ENCODE measurements at places on chromosomes 7 and 10.

DNA sequence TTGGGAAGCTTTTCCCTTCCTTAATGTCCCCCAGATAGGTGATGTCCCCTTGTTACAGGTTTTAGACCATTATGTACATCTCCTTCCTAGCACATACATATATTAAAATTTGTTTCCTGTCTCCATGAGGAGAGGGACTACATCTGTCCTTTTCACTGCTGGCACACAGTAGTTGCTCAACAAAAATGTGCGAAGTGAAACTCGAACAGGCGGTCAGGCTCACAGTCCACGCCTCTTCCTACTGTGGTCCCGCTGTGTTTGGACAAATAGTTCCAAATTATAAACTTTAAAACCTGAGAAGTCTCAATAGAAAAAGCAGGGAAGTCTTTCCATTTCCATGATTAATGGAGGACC is 1.2 kb upstream of the HHEX start:
- DNase-seq: no peak

- DNase-seq: no peak
Measured at GRCh38 chr7:3310884-3311283, 9.8 kb downstream of the SDK1 start.

DNA sequence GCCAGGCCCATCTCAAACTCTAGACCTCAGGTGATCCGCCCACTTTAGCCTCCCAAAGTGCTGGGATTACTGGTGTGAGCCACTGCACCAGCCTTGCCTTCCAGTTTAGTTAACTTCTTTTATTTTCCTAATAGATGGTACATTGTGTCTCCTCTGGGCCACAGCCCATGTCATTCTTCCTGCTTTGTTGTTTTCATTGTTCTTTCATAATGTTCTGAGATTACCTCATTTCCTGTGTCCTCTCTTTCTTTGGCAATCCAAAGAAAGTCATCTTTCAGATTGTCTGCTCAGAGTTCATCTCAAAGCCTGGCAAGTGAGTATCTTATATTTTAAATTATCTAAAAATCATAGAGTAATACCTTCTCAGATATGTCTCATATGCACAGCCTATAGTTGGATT is at the start of gene OLAH:
Gene OLAH (plus strand): TSS at position 270 of the 400 bp plus-strand sequence. CDS start 3,346 bp downstream, outside the sequence.
- no peak for DNase-seq

DNA sequence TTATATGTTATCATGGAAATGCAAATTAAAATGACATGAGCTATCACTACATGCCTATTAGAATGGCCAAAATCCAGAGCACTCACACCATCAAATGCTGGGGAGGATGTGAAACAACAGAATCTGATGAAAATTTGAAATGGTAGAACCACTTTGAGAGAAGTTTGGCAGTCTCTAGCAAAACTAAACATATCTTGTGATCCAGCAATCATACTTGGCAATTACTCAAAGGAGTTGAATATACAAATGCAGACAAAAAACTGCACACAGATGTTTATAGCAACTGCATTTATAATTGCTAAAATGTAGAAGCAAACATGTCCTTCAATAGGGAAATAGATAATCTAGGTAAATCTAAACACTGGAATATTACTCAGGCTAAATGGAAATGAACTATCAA is 1164.9 kb downstream of the DNAJB9 start:
- DNase-seq: no peak

- no peak for DNase-seq
Measured at GRCh38 chr10:94450782-94451181, 48.4 kb downstream of the TBC1D12 start.

DNA sequence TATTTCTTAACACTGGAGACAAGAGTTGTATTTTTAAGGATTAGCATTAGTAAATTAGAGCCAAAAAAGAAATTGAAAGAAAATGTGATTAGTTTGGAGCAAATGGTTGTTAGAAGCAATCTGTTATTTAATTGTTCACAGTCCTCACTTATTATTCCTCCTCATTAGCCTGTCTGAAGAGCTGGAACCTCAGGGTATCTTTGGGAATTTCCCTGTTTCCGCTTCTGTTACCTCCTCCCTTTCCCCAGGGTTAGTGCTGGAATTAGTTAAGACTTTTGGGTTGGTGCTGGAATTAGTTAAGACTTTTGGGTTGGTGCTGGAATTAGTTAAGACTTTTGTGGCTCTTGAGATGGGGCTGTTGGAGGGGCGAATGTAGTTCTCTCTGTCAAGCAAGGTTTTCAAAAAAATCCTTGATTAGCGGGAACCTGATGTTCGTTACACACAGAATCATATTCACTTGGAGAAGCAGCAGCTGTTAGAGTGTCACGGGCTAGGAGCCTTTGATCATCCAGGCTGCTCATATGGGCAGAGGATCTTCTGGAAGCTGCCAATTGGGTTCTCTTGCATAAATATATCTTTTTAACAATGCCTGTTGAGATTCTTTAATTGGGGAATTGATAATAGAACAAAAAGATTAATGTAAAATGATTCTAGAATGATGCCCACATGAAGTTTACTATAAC is 251.0 kb upstream of the NPSR1 start:
- DNase-seq: no peak

- no peak for DNase-seq
Measured at GRCh38 chr7:133819695-133820094, 307.4 kb upstream of the LRGUK start.

- DNase-seq: no peak
Measured at GRCh38 chr7:42432644-42433043, 195.6 kb upstream of the GLI3 start.

DNA sequence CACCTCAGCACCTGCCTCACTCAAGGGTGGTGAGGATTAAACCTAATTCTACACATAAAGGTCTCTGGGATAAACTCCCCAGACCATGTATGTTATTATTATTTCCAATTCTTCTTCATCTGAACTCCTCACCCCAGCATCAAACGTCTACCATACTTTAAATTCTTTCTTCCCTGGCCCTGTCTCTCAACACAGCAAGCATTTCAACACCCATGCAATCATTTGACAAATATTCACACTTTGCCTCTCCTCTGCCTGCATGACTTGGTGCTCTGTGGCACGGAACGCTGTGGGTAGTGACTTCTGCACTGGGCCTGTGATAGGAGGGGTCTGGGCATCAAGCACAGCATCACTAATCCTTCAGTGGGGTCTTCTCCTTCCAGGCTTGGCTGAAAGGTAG is 490.8 kb downstream of the TNS3 start:
- DNase-seq: no peak

DNA sequence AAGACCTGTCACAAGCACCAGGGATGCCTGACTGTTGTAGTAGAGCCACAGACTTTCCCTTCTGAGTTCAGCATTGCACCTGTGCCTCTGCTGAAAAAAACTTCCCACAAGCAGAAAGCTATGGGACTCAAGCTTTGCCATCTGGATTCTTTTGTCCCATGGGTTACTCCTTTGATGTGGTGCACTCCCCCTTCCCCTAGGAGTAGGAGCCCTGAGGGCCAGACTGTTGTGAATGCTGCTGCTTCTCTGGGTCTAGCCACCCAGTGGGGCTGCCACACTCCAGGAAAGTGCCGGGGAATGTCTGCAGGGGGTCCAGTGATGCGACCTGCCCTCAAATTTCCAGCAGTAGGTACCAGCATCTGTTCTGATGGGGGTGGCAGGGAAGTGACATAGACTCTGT is 11.7 kb downstream of the CASP7 start:
- no peak for DNase-seq

DNA sequence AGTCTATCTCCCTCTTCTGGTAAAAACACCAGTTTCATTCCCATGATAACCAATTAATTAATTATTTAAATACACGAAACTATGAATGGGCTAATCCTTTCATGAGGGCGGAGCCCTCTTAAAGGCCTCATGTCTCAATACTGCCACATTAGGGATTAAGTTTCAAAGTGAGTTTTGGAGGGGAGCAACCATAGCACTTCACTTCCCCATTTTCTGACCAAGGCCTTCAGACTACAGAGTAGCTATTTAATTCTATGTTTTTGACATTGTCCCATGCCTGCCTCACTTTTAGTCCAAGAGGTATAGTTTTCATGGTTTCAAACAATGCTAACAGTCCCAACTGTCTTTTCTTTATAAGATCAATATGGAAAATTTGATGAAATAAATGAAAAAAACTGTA is 618.6 kb downstream of the ZWINT start:
- no peak for DNase-seq

DNA sequence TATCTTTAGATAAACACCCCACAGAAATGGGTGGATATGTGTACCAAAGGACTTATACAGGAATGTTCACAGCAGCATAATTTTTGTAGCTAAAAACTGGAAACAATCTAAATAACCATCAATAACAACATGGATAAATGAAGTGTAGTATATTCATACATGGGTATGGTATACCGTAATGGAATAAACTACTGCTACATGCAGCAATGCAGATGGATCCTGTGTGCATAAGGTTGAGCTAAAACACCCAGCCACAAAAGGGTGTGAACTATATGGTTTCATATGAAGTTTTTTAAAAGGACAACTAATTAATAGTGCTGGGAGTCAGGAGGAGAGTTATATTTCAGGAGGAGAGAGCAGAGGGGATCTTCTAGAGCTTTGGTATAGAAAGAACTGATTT is 389.6 kb downstream of the GFRA1 start:
- DNase-seq: no peak

GRCh38 chr7:133481676-133482075 is 228.8 kb downstream of the EXOC4 start:
- DNase-seq: no peak

DNA sequence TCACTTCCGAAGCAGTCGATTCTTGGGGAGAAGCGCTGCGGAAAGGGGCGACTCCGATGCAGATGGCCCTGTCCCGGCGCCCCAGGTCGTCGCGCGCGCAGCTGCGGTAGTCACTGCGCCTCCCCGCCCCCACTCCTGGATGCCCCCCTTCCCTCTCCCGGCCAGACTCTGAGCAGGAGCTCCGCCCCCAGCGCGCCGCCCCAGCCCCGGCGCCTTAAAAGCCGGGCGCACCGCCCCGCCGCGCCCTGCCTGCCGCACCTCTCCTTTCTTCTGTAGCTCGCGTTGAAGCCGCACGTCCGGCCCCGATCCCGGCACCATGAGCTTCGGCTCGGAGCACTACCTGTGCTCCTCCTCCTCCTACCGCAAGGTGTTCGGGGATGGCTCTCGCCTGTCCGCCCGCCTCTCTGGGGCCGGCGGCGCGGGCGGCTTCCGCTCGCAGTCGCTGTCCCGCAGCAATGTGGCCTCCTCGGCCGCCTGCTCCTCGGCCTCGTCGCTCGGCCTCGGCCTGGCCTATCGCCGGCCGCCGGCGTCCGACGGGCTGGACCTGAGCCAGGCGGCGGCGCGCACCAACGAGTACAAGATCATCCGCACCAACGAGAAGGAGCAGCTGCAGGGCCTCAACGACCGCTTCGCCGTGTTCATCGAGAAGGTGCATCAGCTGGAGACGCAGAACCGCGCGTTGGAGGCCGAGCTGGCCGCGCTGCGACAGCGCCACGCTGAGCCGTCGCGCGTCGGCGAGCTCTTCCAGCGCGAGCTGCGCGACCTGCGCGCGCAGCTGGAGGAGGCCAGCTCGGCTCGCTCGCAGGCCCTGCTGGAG is at the start of gene INA:
Gene INA (plus strand): TSS at position 243 of the 817 bp plus-strand sequence. CDS start 74 bp downstream, at position 317.
- DNase-seq: no peak

- DNase-seq: no peak
Measured at GRCh38 chr7:27779873-27780272, 39.9 kb downstream of the TAX1BP1 start.

DNA sequence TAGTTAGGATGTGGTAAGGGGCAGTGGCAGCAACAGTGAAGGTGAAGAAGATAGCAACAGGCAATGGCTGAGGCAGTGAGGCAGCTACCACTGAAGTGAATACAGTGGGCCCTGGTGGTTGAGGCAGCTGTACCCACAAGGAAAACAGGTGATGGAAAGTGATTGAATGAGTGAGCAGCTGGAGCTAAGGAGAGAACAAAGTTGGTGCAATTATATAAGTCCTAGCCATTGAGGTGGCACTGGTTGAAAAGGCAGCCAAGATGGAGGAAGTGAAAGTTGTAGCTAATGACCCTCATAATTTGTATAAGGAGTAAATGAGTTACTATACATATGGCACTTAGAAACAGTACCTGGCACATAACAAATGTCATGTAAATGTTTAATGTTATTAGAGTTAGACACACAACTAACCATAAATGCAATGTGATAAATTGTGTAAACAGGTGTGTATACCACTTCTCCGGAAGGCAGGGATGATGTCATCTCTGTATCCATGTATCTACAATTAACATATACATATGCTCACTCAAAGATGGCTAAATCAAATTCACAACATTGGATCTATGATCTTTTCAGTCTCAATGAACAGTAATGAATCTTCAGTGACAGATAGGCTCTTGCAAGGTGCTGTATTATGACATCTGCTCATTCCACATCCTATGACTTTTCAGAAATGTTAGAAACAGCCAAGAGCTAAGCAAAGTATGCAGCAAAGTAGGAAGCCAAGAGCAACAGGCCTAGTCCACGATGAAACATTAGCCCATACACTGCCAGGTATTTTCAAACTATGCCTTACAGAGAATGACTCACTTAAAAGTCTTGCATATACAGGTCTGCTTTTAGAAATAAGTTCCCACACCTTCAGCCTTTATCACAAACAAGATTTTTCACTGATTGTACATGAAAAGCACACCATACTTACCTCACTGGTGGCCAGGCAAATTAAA is 10.7 kb downstream of the XPNPEP1 start:
- DNase-seq: no peak

- no peak for DNase-seq
Measured at GRCh38 chr10:95236068-95236903, 42.2 kb downstream of the ACSM6 start.

DNA sequence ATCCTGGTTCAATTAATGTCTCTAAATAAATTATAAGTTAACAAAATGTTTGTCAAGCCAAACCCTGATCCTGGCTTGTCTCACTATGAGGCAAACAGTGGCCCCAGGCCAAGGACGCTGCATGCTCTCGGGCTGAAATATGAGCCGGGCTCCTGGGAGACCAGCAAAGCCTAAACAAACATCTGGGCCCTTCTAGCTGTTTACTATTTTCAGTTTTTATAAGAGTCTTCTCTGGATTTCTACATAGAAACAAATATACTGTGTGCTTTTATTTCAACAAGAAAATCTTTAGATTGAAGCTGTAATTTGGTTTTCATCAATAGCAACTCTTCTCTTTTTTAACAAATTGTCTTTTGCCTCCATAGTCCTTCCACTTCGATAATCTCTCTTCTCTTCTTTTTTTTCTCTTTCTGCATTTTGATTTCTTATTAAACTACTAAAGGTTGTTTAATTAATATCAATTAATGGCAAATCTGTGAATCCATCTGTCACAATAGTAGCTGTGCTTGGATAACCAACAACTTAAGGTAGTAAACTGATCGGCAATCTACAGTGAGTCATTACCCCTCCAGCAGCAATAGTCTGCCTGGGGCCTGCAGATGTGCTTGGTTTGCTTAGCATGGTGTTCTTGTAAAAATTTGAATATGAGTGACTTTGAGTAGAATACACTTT is 83.3 kb upstream of the DNAJC1 start:
- no peak for DNase-seq

Measured in CD4-positive, alpha-beta T cell treated with Interleukin-6 at 100 ng/mL for 8 hours (primary cell).